ENCODE measurements at places on chromosomes 5 and 9.
A peak's percentile ranks its signal among the peaks of the same experiment; 100 is the strongest.

- DNase-seq = no peak
Measured at GRCh38 chr5:62385816-62386400, 17.8 kb downstream of the DIMT1 start.

DNA sequence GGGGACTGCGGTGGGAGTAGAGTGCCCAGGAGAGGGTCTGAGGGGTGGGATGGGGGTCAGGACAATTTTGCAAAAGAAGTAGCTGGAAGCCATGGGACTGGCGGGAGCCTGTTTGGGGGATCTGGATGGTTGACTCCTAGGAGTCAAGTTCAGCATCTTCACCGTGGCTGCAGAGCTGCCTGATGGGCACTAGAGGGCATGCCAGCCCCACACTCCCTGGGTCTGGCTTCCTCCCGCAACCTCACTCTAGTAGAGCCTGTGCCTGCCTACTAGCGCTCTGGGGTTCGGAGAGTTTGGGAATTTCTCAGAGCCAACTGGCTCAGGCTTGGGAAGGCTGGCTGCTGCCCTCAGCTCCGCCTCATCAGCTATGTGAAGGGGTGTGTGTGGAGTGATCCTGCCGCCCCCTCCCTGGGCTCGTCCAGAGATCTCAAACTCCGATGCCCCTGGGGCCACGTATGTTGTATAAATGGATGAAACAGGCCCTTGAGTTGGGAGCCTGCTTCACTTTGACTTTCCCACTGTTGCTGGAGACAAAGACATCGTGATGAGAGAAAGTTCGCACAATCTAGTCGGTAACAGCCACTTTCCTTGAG, 10.8 kb downstream of the TSPAN17 start:
- peak; percentile 77 for DNase-seq

DNA sequence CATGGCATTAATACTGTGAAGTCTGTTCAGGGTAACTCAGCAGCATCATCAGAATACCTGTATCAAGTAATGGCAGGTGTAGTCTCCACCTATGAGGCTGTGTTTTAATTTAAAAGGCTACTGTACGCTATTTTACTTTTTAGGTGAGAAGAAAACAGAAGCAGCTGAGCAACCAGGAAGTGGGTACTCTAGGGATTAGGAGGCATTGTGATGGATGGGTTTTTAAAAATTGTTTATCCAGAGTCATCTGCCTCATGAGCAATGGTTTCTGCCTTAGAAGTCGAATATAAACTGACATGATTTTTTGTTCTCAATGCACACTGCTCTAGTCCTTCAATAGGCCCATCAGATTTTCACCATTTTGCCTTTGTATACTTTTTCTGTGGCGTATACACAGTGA, 42.6 kb downstream of the PSIP1 start:
- peak; percentile 9 for DNase-seq

GRCh38 chr5:139386050-139386438, 2.9 kb upstream of the SLC23A1 start:
- no peak for DNase-seq

- DNase-seq = no peak
Measured at GRCh38 chr5:166961028-166961427, 1330.4 kb upstream of the WWC1 start.

DNA sequence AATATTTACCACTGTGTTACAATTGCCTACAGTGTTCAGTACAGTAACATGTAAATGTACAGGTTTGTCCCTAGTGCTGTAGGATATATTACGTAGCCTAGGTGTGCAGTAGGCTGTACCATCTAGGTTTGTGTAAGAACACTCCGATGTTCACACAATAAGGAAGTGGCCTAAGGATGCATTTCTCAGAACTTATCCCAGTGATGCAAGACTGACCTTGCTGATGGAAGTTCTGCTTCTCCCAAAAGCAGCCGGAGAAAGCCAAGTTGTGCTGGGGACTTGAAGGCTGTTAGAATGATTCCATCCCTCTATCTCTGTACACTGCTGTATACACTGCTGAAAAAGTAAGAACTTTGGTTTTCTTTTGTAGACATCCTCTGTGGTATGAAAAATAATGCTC, 21.6 kb downstream of the NEUROG1 start:
- DNase-seq = no peak

- no peak for DNase-seq
Measured at GRCh38 chr5:6715758-6716628, 2.8 kb downstream of the TENT4A start.

DNA sequence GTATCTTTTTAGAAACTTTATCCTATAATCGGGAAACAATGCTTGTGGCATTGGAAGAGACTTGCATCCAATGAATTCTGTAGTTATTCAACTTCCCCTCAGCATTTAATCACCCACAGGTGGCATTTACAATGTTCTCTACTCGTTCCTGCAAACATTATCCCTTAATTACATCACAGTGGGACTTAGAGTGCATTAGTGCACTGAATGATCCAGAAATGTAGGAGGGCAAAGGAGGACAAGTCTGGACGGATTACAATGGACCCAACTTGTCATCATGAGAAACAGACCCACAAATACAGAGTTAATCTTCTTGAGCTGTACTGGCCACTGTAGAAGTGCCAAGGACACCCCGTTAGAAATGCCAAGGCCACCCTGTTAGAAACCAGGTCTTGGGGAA, 129.1 kb downstream of the DOCK8 start:
- DNase-seq = no peak

DNA sequence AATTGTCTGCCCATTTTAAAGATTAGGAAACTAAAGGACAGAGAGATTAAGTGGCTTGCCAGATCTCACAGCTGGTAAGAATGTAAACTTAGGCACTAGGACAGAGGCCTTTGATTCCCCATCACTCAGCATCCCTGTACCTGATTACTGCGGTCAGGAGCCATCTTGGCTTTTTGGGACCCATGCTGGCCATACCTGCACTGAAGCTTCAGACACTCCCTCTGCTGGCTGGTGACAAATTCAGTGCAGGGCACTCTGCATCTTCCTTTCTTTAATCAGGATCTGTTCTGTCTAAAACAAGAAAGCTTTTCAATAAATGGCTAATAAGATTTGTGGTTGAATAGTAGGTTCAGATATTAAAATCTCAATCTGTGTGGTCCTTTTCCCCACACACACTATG, 215.5 kb upstream of the RORB start:
- DNase-seq = no peak

DNA sequence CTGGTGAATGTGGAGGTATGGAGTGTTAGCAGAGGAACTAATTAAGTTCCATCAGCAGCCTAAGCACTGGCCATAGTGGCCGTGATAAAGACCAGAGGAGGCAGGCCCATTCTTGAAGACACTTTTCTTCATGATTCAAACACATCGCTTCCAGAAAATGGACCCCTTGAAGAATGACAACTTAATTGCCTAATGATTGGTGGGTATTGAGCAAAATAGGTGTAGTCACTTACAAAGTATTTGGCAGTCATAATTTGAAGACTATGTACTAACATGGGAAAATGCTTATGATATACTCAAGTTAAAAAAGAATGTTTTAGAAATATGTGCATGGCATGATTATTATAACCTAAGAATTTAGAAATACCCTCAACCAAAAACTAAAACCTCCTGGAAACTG, 44.8 kb downstream of the MEGF10 start:
- no peak for DNase-seq

DNA sequence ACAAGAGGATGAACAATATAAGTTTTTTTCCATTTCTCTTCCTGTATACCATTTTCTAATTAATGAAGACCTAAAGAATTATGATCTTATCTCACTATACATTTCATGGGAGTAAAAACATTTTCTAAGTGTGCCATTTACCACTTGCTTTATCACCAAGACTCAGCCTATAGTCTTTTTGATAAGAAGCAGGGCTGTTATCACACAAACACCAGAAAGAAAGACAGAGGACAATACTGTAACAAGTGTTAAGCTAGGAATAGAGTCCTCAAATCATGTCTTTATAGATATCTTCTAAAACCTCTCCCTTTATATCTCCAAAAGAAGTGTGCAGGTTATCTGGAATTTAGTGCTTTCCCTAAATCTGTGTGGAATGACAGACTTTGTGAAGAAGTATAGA, 119.7 kb downstream of the FAM174A start:
- DNase-seq = no peak

- DNase-seq = peak; percentile 26
Measured at GRCh38 chr5:56625541-56625940, 189.8 kb upstream of the MAP3K1 start.

GRCh38 chr5:82351754-82352145, 73.6 kb upstream of the RPS23 start:
- peak; percentile 75 for DNase-seq

DNA sequence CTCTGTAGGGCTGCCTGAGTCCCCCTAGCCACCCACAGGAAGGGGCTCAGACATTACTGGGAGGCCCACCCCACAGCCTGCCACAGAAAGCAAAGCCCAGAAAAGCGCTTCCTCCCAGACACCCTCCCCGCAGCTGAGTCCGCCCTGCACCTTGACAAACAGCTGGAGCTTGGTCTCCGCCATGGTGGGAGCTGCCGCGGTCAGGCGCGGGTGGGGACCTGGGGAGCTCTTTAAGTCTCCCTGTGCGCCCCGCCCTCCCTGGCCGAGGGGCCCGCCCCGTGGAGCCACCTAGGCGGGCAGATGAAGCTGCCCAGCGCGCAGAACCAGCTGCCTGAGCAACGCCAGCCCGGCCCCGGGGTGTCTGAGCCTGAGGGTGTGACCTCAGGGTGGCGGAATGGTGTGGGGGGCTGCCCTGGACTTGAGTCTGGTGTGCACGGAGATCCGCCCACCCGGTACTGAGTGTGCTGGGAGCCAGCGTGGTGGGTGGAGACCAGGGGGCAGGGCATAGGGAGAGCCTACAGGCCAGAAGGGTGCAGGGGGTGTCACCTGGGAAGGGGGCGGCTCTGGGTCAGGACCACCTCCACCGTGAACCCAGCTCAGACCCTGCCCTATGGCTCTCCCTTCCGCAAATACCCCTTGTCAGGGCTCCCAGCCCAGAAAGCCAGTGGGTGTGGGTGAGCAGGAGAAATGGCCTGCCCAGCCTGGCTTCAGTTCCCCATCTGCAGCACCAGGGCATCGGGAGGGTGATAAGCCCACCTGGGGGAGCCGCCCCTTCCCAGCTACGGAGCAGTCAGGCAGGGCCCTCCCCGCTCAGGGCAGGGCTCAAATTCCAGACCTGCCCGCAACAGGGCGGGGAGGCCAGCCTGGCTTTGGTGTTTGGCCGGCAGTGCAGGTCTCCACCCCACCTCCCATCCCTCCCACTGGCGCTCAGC, at the start of gene CLIC3:
Gene CLIC3, minus strand, starts transcription at position 208 of the 932 bp plus-strand sequence. Its CDS starts 25 bp downstream, at position 183.
- peak; percentile 88 for DNase-seq

DNA sequence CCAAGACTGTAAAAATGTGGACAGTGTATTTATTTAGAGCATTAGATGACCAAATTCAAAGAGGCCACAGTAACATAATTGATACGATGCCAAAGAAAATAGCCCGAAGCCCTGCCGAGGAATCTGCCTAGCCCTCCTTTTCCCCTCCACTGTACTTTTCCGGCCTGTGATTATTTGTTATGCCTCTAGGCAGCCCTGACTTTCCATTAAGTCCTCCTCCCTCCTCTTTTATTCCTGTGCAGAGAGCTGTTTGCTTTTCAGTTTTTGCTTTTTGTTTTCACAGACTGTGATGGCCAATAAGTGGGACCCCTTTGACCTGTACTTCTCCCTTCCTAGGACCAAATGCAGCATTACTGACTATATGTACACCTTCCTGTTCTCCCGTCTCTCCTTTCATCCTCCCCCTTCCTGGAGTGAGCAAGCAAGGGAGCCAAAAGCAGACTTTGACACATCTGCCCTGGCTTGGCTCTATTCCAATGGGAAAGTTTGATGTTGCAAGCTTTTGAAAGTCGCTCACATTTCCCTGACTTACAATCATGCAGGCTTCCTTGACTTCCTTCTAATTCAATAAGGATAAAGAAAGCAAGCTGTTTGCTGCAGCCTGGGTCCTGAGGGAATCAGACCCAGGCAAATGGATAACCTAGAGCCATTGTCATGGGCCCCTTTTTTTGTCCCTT, 76.1 kb downstream of the NREP start:
- peak; percentile 79 for DNase-seq

DNA sequence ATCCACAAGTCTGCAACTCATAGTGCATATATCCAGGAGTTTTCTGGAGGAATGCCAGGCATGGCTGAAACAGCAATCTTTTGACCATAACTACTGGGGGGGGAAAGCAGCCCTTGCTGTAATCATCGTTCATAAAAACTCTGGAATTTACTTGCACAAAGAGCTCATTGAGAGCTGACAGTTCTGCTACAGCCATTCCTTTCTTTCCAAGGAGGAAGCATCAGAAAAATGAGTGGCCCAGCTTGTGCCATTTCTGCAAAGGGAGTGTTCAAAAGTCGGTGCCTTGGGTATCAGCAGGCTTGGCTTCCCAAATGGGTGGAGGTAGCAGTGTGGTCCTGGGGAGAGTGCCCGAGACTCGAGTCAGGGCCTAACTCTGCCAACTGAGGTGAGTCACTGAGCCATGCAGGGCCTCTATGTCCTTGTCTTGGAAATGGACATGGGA, 101.5 kb downstream of the GCNT1 start:
- peak; percentile 47 for DNase-seq

- no peak for DNase-seq
Measured at GRCh38 chr9:8436786-8437185, 637.2 kb upstream of the DMAC1 start.

- peak; percentile 31 for DNase-seq
Measured at GRCh38 chr5:64229163-64229774, 63.6 kb downstream of the RNF180 start.

- no peak for DNase-seq
Measured at GRCh38 chr9:128317629-128318028, 4.6 kb downstream of the TRUB2 start.

DNA sequence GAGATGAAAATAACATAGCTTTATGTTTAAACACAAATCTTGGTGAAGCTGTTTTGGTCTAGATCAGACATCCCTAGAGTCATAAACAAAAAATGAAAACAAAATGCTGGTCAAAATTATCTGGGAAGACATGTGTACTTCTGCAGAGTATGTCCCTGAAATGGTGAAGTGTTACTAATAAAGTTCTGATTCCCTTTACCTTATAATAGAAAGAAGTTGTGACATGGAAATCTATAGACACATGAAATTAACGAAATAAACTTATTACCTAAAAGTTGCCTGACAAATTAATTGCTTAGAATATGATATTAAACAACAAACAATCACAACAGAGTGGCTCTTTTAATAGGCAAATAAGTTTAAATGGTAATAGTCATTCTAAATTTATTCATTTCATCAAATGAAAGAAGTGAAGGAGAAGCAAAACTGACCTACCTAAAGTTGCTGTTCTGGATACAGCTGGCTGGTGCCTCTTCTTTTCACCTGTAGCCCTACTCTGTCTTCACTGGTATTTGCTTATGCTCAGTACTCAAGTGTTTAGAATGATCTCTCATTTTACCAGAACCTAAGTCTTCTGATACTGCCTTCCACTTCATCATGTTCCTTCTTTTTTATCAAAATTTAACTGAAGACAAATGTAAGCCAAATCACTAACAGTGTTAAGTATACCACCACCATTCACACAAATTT, 38.8 kb downstream of the FNIP1 start:
- DNase-seq = no peak

- DNase-seq = no peak
Measured at GRCh38 chr5:93990504-93991070, 249.2 kb upstream of the POU5F2 start.

- DNase-seq = no peak
Measured at GRCh38 chr5:179801304-179802206, 5.1 kb downstream of the MGAT4B start.

Measured in A172 (cell line).